ENCODE measurements at places on chromosomes 5 and 9.

GRCh38 chr9:2477755-2478154, 143.8 kb upstream of the VLDLR start:
- DNase-seq: no peak

DNA sequence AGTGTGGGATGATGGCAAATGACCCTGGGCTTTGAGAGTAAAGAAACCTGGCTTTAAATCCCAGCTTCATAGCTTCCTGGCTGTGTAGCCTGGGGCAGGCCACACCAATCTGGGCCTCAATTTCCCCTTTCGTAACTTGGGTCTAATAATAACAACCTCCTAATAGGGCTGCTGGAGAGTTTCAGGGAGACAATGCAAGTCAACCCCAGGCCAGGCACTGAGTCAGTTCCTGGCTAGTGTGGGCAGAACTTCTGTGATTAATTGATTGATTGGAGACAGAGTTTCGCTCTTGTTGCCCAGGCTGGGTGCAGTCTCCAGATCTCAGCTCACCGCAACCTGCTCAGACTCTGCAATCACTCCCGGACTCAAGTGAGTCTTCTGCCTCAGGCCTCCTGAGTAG, 3.3 kb upstream of the SH2D3C start:
- DNase-seq: no peak

- DNase-seq: no peak
Observed at GRCh38 chr5:113271745-113272454, 162.9 kb downstream of the TSSK1B start.

DNA sequence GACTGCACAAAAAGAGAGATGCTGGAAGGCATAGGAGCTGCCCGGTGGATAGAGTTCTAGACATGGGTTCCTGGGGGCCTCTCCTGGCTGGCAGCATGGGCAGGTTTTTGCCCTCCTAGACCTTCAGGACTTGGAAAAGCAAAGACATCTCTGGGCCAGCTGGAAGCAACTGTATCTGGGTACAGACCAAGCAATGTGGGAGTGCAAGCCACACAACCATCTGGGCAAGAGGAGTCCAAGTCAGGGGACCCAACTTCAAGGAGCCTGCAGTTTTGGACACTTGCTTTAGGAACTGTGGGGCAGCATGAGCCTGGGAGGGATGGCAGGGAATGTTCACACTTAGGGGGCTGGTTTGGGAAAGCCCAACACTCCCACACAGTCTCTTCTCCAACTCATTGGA, 323.3 kb downstream of the GADD45G start:
- no peak for DNase-seq
